ENCODE measurements at places on chromosomes 1 and 21.

DNA sequence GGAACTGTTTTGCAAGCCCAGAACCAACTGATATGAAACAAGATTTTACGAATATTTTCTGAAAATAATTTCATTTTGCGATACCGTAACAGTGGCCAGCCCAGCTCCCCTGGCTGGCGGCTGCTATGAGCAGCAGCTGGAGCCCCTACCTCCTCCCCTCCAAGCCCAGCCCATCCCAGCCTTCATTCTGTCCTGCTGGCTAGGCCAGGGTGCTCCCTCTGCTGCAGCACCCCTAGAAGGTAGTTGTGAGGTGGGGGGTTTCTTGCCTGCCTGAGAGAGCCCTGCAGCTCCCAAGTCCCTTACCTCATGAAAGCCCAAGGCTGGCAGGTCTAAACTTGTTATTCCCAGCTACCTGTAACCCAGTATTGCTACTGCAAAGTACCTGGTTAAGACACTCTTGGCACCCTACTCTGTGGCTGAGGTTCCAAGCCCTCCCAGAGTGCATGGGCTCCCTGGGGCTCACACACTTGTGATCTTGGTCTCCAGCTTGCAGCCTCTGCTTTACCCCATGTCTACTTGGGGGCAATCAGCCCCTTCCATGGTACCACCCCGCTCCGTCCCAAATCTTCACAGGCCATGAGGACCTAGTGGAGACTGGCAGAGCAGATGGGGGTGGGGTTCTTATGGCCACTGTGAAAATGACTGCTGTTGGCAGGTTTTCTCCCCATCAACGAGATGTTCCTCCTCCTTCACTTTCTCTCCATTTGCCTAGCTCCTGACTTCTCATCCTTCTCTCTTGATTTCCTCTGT is 239.8 kb downstream of the TRABD2B start:
- no peak for DNase-seq

GRCh38 chr1:234969581-234970400 is 158.8 kb downstream of the TOMM20 start:
- no peak for DNase-seq

- DNase-seq, result no peak
Measured at GRCh38 chr1:75131565-75132241, 2.5 kb upstream of the LHX8 start.

- DNase-seq, result no peak
Measured at GRCh38 chr1:154966111-154966510, 4.4 kb downstream of the SHC1 start.

DNA sequence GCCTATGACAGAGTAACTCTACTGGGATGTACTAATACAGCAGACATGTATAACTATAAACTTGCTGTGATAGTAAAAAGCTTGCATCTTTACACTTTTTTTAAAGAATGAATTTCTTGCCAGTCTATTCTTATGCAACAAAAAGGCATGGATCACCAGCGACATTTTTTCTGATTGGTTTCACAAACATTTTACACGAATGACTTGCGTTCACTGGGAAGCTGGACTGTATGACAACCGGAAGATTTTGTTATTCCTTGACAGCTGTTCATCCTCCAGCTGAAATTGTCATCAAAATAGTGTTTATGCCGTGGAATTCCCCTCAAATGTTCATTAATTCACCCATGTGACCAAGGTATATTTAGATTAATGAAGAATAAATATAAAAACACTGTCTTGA is 131.0 kb downstream of the XPR1 start:
- no peak for DNase-seq

DNA sequence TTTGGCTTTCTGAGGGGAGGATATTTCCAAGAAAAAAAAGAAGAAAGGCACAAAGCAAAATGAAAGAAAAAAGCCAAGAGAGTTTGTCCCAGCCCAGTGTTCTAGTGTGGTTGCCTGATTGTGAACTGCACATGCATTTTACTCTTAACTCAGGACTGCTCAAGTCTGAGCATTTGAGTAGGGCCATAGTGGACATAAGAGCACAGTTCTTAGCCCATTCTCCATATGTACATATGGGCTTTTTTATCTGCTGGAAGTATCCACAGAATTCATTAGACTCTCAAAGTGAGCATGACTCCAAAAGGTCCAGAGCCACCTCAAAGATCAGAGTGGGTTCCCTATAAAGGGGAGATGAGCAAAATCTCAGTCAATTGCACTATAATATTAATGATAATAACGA is 13.6 kb upstream of the DDX59 start:
- DNase-seq, result no peak

GRCh38 chr1:192580351-192580962 is 4.9 kb downstream of the RGS1 start:
- no peak for DNase-seq

- no peak for DNase-seq
Measured at GRCh38 chr1:221740993-221741702, 741 bp downstream of the DUSP10 start.

- no peak for DNase-seq
Measured at GRCh38 chr1:210288116-210288515, 40.6 kb upstream of the HHAT start.

DNA sequence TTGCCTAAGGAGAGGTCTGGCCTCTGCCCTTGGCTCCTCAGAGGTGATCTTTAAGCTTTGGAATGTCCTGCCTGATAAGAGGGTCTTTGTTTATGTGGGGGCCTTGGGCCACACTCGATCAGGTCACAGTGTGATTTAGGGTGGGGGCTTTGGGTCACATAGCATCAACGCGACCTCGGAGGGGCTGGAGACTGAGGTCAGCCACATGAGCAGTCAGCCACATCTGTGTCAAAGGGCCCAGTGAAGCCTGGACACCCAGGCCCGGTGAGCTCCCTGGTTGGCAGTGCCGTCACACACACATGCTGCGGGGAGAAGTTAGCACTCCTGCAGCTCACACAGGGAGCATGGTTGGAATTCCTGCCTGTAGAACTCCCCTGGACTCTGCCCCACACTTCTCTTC is 345.0 kb downstream of the NPHP4 start:
- no peak for DNase-seq

- no peak for DNase-seq
Measured at GRCh38 chr1:151893176-151893924, 16.0 kb downstream of the THEM4 start.

DNA sequence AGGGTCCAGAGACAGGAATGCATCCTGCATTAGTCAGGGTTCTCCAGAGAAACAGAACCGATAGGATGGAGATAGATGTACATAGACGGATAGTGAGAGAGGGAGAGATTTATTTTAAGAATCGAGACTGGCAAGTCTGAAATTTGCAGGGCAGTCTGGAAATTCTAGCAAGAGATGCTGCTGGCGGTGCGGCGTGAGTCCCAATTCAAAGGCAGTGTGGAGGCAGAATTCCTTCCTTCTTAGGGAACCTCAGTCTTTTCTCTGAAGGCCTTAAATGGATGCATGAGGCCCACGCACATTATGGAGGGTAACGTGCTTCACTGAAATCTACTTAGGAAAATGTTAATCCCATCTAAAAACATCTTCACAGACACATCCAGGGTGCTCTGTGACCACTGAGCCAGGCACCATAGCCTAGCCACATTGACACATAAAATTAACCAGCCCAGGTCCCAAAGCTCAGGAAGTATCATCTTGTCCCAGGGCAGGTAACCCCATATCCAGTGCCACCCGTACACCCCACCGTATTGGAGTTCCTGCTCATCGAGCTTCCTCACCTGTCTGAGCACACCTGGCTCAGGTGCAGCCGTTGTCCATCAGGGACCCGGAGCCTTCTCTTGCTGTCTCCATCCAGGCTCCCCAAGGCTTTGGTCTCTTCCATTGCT is 9.7 kb upstream of the PKNOX1 start:
- no peak for DNase-seq

- no peak for DNase-seq
Measured at GRCh38 chr1:94731891-94732290, 88.3 kb upstream of the SLC44A3 start.

- DNase-seq, result no peak
Measured at GRCh38 chr1:197984289-197984688, 67.1 kb downstream of the LHX9 start.

DNA sequence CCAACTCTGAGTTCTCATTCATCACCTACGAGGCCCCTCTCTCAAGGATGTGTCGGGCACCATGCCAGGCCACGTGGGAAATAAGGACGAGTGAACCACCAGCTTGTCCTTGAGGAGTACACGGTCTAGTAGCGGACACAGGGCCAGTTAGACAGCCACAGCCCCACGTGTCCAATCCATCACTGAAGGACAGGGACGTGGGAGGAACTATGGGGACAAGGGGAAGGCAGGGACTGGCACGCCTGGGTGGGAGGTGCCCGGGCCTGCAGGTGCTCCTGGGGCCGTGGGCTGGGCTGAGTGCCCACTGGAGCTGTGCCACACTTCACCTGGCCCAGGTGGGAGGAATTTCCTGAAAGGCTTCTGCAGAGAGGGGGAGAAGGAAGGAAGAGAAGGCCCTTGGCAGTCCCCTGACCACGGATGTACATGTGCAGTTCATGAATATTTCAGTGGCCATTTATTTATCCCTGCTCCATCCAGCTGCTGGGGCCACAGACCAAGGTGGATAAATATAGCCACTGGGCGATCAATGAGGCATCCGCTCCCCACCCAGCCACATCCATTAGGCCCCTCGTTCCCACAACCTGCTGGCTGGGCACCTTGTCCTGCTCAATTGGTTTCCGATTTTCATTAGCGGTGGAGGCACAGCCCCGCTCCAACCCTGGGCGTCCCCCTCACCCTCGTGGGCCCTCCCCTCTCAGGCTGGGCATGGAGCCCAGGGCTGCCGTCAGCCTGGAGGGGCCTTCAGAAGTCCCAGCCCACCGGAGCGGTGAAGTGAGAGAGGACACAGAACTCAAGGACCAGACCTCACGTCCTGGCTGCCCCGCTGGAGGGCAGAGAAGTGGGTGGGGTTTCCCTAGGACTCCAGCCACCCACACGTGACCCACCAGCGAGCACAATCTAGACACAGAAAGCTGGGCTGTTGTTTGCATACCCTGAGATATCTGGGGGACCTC is 59.5 kb downstream of the CASZ1 start:
- DNase-seq, result no peak

DNA sequence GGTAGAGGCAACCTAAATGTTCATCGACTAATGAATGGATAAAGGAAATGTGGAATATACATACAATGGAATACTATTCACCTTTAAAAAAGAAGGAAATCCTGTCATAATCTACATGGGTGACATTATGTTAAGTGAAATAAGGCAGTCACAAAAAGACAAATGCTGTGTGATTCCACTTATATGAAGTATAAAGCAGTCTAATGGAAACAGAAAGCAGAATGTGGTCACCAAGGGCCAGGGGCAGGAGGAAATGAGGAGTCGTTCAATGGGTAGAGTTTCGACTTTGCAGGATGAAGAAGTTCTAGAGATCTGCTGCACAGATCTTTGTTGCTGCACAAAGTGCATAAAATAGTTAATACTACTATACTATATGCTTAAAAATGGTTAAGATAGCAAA is 7.8 kb downstream of the DIPK1A start:
- no peak for DNase-seq

DNA sequence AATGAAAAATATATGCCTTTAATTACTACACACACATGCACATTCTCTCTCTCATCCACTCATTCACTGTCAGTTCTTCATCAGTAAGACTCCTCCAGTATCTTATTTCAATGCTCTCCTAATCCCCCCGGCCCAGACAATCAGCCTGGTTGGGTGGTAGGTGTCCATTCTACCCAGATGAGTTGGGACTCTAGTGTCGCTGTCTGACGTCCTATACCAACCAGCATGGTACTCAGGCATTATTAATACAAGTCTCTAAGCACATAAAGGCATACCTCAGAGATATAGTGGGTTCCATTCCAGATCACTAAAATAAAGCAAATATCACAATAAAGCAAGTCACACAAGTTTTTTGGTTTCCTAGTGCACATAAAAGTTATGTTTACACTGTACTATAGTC is 19.8 kb downstream of the NRIP1 start:
- no peak for DNase-seq

GRCh38 chr1:205339717-205340116 is 17.0 kb downstream of the KLHDC8A start:
- no peak for DNase-seq

DNA sequence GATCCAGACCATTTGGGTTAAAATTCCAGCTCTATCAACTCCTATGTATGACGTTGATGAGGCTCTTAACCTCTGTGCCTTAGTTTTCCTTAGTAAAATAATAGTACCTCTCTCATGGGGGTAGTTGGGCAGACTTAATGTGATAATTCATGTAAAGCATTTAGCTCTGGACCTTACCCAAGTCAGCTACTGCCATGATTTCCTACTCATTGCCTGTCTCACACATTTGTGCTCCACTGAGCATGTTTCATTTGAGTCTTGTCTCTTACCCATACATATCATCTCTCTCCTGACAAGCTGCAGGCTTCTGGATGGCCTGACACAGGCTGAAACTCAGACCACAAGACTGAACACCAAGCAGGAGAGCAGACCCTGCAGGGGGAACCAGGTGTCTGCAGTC is 77.7 kb upstream of the ZBTB40 start:
- DNase-seq, result no peak

- no peak for DNase-seq
Measured at GRCh38 chr1:200733907-200734306, 4.8 kb upstream of the CAMSAP2 start.

DNA sequence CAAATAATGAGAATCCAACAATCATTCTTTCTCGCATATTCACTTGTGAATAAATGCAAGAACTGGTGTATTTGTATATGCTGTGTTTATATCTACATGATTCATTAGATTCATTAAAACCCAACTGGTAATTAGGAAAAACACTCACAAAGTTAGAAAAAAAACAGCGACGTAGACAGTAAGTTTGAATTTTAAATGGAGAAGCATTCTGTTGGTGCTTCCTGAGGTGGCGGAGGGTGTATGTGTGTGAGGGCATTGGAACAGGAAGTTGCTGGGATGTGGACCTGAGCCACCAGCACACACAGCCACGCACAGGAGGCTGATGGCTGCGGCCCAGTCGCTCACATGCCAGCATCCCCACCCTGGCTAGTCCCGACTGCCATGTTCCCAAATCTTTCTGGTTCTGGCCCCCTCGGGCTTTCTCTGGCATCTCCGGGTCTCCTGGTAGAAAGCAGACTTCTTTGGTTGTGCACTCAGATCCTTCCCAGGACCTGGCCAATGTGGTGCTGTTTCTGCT is 121.6 kb upstream of the IRF2BP2 start:
- no peak for DNase-seq

GRCh38 chr1:248739572-248740205 is 15.9 kb downstream of the LYPD8 start:
- DNase-seq, result no peak

DNA sequence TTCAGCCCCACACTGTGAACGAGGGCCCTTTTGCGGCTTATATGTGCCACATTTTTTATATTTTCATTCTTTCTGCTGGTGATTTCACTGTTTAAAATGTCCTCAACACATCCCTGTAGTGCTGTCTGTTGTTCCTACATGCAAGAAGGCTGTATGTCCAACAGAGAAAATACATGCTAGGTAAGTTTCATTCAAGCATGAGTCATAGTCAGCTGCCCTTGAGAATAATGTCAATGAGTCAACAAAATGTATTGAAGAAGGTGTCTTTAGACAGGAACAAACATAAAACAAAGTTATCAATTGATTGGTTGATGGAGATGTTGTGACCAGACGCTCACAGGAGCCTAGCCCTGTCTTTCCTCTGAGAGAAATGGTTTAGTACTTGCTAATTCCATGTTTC is 553.4 kb downstream of the PLPP3 start:
- no peak for DNase-seq

Data from activated CD8-positive, alpha-beta memory T cell treated with anti-CD3 and anti-CD28 coated beads for 1 hour (primary cell).